Smooth muscle cell of bladder (primary cell): ENCODE measurements at places on chromosomes 5 and 9. TPM values are rescaled to one million over a fixed set of nuclear protein-coding genes. Genes with fewer than 3 reads are reported as not detected.

FAM153A gene
- not detected in 2 replicates for total RNA-seq

ARL14EPL gene
- 0.18 TPM in 1 of 2 replicates, not detected in the other for total RNA-seq

PGGT1B gene
- 13.1 and 17.6 TPM in 2 replicates for total RNA-seq

KIF20A gene
- total RNA-seq = 8.8 and 9.1 TPM in 2 replicates

PPP3R2 gene
- not detected in 2 replicates for total RNA-seq

IRX1 gene
- 0.09 TPM in 1 of 2 replicates, not detected in the other for total RNA-seq
